COLO829 (cell line): ENCODE measurements at places on chromosomes 1 and 21.
A peak's percentile ranks its signal among the peaks of the same experiment; 100 is the strongest.

DNA sequence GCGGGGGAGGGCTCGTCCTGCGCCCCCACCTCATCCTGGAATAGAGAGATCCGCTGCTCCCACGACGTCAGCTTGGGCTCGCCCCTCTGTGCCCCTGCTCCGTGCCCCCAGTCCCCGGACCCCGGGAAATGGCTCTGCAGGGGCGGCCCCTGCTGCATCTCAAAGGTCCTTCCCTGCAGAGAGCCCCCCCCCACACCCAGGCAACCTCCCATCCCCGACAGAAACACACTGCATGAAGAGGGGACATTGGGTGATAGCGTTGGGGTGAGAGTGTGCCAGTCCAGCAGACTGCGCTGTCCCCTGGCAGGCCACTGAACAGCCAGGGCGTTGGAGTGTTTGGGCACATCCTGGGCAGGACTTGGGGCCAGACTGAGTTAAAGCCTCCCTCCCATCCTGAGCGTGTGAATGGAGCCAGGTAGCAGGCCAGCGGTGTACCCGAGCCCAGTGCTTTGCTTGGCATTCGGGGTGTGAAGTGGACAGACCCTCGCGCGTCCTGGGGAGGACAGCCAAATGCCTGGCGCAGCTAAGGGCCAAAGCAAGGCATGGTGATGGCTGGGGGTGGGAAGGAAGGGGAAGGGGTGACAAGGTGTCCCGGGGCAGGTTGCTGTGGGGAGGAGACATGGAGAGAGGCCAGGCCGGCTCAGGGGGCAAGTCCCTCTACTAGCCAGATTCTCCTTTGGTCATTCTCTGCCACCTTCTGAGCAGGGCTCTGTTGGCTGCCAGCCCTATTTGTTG is 633 bp upstream of the ETNK2 start:
- no peak for DNase-seq

GRCh38 chr1:160550572-160551034 is 27.5 kb upstream of the SLAMF6 start:
- no peak for DNase-seq

GRCh38 chr1:21673277-21673780 is 4.2 kb upstream of the RAP1GAP start:
- peak; percentile 13 for DNase-seq

DNA sequence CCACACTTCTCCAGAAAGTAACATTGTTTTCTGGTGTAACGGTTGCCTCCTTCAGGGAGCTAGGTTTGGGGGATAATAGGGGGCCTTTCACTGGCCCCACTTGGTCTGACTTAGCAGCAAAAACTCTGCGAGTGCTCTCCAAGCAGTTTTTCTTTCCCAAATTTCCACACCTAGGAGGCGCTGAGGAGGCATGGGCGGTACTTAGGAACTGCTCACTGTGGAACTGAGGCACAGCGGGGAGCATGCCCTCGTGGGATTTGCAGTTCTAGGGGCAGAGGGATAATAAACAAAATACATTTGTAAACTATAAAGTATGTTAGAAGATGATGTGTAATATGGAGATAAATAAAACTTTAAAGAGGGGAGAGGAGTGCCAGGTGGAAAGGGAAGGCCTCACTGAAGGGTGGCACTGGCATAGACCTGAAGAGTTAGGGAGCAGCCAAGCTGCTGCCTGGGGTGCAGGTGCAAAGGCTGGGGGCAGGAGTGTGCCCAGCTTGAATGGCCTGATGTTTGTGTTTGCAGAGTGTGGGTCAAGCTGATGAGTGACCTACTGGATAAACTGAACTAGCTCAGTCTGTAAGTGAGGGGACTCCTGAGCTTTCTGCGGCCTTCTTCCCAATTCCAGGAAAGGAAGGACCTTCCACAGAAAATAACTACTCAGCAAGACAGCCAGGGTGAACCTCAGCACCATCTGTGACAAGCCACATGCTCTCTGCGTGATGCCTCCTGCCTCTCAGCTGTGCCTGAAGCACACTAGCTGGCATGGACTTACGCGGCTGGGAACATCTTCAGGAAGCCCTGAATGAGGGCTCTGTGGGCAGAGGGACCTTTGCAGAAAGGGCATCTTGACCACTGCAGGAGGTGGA is 1.9 kb downstream of the EPHX1 start:
- no peak for DNase-seq

GRCh38 chr1:33381977-33382376 is 48.9 kb downstream of the PHC2 start:
- DNase-seq, result no peak
